ENCODE measurements at places on chromosomes 2 and 18.

DNA sequence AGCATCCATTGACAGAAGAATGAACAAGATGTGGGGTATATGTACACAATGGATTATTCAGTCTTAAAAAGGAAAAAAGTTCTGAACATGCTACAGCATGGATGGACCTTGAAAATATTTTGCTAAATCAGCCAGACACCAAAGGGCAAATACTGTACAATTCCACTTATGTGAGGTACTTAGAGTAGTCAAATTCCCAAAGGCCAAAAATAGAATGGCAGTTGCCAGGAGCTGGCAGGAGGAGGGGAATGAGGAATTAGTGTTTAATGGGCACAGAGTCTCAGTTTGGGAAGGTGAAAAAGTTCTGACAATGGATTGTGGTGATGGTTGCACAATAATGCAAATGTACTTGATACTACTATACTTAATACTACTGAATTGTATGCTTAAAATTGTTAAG is 193.2 kb downstream of the MBD2 start:
- no peak for DNase-seq

GRCh38 chr18:76593843-76594242 is 98.8 kb upstream of the ZNF516 start:
- DNase-seq: no peak

DNA sequence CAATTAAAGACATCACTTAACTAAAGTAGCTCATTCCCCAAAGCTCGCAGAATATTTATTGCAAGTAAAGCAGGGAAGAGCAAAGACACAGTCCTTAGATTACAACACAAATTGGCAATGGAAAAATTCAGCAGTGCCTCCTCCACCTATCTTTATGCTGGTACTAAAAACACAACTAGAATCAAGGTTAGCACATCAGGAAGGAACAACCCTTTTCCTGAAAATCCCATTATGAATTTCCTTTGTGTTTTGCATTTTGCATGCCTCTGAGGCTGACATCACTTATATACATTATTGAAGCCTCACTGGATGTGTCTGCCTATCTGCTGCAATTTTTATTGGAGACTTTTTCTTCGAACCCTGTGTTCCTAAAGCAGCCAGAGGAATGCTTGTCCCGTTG is 193.8 kb upstream of the STK17B start:
- DNase-seq: no peak

DNA sequence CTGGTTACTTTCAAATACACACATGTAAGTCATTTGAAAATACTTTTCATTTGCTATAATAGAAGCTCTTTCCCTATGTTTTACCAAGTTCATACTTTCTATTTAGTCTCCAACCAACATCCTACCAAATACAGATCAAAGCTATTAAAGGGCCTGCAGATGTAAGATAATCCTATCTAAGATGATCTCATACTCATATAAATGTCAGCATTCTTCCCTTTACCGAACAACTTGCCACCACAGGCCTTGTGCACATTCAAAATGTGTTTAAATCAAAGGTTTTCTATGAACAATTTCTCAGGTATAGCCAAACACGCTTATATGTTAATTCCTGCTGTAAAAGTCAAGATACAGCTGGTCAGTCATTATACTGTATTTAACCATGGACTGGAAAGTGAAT is 23.3 kb downstream of the KCTD18 start:
- no peak for DNase-seq

GRCh38 chr18:27605107-27605834 is 420.2 kb upstream of the CHST9 start:
- peak; percentile 73 for DNase-seq

DNA sequence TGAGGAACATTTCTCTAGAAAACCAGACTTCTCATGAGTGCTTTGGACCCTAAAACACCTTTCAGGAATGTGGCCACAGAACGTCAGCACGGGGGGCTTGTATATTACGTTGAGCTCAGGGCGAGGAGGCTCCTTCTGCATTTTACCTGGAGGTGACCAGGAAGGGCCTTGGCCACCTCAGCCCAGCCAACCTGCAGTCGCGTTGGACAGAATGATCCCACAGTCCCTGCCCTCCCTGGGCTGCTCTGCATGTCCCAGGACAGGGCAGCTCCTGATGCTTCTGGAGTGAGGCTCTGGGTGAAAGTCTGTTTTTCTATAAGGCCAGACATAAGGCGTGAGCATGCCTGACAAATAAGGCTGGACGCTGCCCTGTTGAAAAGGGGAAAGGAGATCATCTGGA is 121.9 kb downstream of the NDUFA10 start:
- no peak for DNase-seq

GRCh38 chr2:28432362-28432761 is 39.7 kb downstream of the FOSL2 start:
- DNase-seq: no peak

- no peak for DNase-seq
These were observed 21.6 kb downstream of the TWIST2 start for GRCh38 chr2:238869293-238870124.

- DNase-seq: no peak
These were observed 540.7 kb upstream of the TMEFF2 start for GRCh38 chr2:192735447-192735846.

DNA sequence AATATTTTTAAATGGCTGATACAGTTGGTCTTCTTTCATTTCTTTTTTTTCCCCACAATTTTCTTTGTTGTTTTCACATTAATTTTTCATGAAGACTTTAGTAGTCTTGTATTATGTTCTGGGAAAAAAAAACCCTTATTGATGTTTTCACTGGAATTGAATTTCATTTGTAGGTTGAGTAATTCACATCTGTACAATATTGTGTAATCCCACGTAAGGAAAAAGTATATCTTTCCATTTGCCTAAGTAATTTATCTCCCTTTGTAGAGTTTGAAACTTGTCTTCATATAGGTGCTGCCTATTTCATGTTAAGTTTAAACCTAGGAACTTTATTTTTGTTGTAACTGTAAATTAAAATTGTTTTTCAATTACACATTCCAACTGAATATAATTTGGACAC is 2.0 kb downstream of the DNAJC27 start:
- no peak for DNase-seq

DNA sequence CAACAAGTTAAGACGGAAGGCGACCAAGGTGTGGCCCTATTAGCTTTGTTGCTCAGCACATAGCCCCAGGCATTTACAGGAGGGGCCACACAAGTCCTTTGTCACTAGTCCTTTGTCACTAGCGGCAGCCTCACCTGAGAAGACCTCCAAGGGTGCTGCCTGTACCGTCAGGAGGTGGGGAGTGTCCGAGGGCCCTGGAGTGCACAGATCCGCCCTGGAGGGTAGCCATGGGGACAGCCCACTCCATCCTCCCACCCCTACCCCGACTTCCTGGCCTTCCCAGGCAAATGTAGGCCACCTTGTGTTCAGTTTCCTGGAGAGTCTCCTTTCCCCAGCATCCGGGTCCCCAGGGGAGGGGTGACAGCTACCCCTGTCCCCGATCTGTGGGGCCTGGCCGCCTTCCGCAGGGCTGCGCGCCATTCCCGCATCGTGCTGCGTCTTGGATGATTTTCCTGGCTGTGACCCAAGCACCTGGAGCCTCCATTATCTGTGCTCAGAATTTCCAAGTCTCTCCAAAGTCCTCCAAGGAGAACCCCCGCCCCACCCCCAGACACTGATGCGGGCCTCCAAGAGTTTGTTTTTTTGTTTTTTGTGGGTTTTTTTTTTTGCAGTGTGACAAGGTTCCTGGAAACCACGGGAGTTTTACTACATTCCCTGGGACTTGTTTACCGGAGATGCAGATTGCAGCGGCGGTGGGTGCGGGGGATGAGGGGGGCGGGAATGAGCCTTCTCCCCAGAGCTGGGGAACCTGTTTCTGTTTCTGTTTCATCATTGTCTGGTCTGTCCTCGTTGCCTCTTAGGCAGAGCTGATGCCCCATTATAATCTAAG is 28.6 kb downstream of the TEX44 start:
- no peak for DNase-seq

DNA sequence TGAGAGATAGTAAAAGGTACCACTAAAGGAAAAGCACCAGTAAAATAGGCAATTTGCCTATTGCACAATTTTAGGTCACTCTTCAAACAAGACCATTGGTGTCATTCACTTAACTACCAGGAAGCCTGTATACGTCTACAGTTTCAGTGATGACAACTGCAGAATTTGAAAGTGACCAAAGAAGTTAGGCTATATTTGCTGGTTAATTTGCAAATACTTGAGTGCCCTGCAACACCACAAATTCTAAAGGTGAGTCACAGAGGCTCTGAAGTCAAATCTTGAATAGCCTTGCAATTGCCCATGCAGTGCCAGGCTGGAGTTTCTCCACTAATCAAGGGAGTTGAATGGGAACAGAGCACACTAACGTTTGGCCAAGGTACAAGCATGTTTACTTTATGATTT is 128.7 kb upstream of the CCDC68 start:
- no peak for DNase-seq

DNA sequence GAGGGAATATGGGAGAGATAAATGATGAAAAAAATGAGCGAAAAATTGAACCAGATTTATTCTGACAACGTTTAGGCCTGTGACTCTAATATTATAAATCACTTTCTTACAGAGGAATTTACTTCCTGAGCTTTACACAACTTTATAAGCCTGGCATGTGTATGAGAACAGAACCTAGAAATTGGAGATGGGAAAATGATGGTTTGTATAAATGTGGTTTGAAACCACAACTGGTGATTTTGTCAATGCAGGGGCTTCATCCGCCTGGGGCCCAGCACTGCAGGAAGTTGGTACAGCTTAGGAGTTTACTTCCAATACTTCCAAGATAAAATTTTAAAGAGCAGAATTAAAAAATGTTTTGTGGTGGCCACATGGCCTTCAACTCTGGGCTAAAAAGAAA is 82.3 kb downstream of the VAPA start:
- DNase-seq: no peak

- DNase-seq: no peak
These were observed 237.1 kb downstream of the BCL2 start for GRCh38 chr18:63082366-63083019.

DNA sequence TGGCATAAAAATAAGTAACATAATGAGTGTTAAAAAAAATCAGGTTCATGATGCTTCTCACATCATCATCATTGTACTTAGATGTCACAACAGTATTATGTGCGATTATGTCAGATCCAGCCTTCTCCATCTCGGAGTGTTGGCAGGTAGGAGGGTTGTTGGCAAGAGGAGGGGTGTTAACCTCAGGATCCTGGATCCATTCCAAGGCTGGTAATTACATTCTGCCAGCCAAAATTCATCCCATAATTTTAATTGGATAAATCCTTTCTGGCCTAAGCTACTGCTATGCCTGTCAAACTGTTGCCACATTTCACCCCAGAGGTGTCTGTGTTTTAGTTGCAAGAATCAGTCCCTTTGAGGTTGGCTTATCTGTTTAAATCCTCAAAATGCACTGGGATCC is 891 bp upstream of the FTCDNL1 start:
- DNase-seq: no peak

DNA sequence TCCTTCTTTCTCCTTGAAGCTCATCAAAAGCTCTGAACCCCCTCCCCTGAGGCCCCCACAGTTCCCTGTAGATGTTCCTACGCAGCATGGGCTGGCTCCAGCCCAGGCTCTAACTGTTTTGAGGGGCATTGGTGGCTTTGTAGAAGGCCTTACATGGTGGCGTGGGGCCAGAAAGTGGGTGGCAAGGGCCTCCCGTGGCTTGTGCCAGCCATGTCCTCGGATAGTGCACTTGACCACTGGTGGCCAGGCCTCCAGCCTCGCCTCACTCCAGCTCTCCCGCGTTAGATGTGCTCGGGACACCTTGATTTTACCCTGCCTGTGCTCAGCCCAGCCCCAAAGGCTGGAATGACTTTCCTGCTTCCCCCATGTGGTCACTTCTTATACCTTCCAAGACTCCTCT is 92.9 kb downstream of the TWIST2 start:
- no peak for DNase-seq

DNA sequence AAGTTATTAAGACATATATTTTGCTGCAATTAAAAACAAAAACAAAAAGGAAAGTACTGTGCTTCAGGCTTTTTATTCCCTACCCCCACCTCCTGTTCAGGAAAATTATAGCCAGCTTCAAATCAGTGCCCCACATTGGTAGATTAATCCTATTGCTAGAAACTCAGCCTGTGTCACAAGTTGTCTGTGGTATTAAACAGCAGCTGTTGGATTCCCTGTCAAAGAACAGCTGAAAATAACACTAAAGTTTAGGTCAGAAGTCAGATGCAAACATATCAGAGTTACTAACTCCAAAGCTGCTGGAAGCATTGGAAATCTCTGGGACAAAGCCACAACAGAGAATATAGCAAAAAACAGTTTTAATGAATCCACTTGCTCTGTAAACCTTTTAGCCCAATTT is 818 bp upstream of the CCDC141 start:
- DNase-seq: no peak

GRCh38 chr18:61108706-61109105 is 224.5 kb upstream of the CDH20 start:
- DNase-seq: no peak

- DNase-seq: no peak
These were observed 48.5 kb downstream of the CDK15 start for GRCh38 chr2:201854841-201855240.

DNA sequence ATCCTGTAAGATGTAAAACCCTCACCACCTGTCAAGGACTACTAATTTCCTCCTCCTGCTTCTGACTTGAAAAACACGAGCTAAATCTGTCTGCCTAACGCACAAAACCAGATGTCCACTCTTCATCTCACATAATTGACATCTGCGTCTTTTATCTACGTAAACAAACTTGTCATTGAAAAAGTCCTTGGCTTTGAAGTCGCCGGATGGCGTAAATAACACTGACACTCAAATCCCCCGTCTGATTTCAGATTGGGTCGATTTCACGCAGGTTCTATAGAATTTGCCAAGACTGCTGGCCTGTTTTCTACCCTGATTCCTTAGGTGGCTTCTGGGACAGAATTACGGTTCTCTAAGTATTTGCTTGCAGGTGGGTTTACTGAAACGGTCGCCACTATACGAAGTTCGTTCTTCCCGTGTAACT is 539 bp upstream of the MOB4 start:
- DNase-seq: no peak

DNA sequence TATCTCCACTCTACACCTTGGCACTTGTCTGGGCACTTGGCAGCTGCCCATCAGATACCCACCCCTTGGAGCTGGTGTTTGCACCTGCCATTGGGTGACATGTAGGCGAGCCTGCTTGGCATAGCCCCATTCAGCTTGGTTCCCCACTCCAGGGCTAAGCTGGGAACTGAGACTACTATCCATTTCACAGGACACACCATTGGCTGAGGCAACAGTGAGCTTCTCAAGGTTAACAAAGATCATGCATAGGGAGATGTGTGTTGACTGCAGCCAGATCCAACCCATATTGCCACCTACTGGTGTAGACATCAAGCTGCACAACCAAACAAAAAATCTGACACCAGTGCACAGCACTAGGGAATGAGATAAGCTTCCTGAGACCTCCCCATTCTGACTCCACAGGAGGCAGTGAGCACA is 1389.8 kb upstream of the TMEFF2 start:
- peak; percentile 42 for DNase-seq

GRCh38 chr2:84880645-84881521 is at the start of gene TRABD2A:
TRABD2A (minus strand) TSS chr2:84881084; CDS start chr2:84881039, 45 bp downstream.
- DNase-seq: peak; percentile 26

GRCh38 chr2:227876300-227876801 is 4.9 kb downstream of the DAW1 start:
- DNase-seq: no peak

- DNase-seq: no peak
These were observed 103.5 kb upstream of the PPP1CB start for GRCh38 chr2:28648147-28648546.

- no peak for DNase-seq
These were observed 135.0 kb downstream of the TGIF1 start for GRCh38 chr18:3584897-3585460.

Measured in HEK293T (cell line).